IMR-90 (cell line): ENCODE measurements at places on chromosomes 3 and 15. TPM values are rescaled to one million over a fixed set of nuclear protein-coding genes. Genes with fewer than 3 reads are reported as not detected.

SLC12A1 gene
- total RNA-seq = not detected in 2 replicates

CPNE9 gene
- total RNA-seq = not detected in 2 replicates

NEO1 gene
- 16.3 and 18.3 TPM in 2 replicates for total RNA-seq

SLC22A14 gene
- under 0.01 TPM in 1 of 2 replicates, not detected in the other for total RNA-seq

MASP1 gene
- 13.1 TPM in 2 replicates for total RNA-seq

RAD51 gene
- total RNA-seq = 7.8 and 8.4 TPM in 2 replicates
